Stimulated activated CD4-positive, alpha-beta T cell treated with anti-CD3 and anti-CD28 coated beads, Interleukin-1b, Interleukin-23, amount 100 ng/mL, for 1 hour (primary cell): ENCODE measurements at places on chromosomes 3 and 15.

GRCh38 chr15:95556225-95556624, 774.3 kb upstream of the NR2F2 start:
- no peak for DNase-seq

DNA sequence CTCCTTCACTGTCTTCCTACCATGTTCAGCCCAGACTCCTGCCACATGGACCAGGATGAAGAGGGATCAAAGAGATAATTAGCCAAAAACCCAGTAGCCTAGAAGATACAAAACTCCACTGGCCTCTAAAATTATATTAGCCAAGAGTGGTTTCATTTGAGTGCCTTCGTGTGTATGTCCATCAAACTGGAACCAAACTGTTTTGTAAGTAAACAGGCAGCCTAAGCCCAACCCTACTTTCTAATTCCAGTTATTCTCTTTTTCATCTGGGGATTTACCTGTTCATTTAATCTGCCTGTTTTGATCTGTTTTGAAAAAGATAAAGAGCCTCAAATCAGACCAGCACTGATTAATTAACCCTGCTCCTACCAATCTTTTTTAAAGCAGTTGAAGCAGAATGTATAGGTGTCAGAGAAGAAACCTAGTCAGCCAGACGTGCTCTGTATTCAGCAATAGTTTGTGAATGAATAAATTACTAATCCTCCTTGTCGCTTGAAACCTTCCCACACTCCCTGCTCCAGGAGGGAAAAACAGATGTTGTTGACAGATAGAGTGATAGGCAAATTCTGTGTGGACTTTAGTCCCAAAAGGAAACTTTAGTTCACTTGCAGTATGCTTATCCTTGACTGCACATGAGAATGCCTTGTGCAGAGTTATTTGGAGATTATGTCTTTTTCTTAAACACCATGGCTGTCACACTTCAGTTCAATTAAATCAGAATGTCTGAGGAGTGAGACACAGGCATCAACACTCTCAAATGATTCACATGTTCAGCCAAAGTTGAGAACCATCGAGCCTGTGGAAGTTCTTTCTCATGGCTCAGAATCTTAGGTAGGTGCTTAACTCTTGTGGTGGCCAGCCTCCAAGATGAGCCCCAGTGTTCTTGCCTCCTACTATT, 55.5 kb upstream of the ZBED2 start:
- DNase-seq: no peak

DNA sequence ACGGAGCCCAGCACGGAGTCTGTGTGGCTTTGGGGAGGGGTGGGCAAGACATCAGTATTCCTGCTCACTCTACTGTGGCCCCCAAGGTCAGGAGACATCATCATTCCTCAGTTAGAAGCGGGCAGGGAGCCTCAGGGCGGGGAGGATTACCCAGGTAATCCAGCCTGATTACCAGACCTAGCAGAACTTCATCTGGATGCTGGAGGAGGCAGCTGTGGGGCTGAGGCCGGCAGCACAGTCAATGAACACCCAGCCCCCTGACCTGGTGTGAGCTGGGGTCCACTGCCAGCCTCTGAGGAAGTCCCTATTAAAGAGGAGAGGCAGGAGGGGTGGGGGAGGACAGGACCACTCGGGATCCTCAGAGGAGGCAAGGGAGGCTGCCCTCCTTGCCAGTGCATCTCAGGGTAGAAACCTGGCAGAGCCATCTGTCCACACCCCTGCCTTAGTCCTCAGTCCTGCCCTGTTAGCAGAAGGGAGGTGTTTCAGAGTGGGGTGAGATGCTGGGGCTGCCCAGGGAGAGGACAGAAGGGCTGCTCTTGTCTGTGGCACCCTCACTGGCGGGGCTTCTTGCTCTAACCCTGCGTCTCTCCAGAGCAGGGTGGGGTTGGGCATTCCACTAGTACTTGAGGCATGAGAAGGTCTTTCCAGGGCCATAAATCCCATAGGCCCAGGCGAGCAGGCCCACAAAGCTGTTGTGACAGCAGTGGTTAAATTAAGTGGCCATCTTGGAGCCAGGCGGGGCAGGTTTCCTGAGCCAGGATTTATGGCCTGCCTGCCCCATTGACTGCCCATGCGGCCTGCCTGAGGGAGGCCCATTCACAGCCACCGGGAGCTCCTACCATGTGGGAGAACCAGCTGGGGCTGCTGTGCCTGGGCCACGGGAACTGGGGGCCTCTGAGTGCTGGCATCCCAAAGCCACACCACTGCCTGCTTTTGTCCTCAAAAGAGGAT, 82.1 kb downstream of the LINGO1 start:
- DNase-seq: no peak

DNA sequence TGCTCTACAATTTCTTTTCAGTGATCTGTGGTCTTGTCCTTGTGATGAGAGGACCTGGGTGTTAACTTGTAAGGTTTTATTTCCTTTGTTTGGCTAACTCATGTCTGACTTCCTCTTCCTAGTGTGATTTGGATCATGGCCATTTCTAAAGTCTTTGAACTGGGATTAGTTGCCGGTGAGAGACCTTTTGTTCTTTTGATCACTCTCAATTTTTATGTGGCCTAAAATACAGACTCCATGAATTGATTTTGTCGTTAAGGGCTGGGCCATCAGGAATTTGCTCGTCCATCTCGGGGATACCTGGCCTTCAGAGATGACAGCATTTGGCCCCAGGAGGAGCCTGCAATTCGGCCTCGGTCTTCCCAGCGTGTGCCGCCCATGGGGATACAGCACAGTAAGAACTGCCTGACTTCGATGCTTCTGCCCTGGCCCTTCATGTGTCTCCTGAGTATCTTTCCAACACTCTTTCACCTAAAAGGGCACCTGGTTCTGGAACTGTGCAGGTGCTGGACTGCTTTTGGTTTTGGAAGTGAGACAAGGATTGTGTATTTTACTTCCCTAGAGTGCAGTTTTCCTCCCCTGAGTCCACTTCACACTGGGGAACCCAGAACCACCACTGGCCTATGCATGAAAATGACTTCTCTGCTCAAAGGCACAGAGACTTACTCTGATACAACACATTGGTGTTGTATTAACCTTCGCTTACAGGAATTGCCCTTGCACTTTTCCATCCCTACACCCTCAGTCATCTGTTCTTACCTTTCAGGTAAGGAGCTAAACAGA, 13.1 kb upstream of the LRRC2 start:
- DNase-seq: no peak

DNA sequence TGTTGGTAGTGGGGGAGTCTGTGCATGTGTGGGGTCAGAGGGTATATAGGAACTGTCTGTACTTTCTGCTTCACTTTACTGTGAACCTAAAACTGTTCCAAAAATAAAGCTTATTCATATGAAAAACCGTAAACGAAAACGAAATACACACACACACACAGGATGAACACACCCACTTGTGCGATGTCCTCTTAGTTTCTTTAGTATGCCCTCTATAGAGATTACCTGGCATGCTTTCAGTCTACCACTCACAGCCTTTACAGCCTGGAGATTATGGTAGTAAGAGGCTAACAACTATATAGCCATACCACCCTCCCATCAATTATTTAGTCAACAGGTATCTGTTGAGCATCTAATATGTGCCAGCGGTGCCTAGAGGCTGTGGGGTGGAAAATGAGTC, 60.0 kb upstream of the UBE3A start:
- DNase-seq: no peak

DNA sequence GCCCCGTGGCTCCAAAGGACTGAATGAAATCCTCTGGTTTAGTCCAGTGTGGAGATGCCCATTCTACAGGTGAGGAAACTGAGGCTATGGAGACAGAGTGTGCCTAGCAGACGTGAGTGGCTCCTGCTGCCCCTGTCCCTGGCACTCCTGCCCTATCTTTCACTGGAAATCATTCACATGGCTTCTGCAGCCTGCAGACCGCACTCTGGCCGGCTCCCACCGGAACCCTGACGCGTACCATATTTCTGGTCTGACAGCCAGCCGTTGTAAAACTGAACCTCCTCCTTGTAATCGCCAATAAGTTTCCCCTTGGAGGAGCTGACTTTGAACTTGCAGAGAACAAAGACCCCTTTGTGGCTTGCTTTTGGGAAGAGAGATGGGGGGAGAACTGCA, 136.5 kb downstream of the CHSY1 start:
- DNase-seq: no peak

- no peak for DNase-seq
Measured at GRCh38 chr15:28019594-28020309, 79.4 kb downstream of the OCA2 start.

GRCh38 chr3:26556637-26557036, 65.9 kb upstream of the LRRC3B start:
- no peak for DNase-seq

- DNase-seq: no peak
Measured at GRCh38 chr3:134511500-134511899, 25.6 kb downstream of the CEP63 start.

- DNase-seq: no peak
Measured at GRCh38 chr3:87053553-87053952, 62.6 kb upstream of the VGLL3 start.

DNA sequence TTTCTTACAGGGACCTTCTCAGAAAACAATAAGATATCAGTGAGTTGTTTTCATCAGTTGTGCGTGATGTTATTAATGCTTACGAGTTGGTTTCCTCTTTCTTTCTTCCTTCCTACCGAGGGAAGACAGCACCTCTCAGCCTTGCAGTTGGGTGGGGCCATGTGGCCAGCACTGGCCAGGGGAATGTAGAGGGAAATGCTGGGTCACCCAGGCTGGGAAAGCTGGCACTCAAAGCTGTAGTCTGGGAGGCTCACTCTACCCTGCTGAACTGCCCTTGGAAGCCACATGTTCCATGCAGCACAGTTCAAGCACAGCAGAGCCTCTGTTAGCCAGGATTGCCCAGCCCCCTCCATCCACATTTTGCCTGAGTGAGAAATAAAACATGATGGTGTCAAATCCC, 10.1 kb upstream of the CHCHD6 start:
- DNase-seq: no peak

DNA sequence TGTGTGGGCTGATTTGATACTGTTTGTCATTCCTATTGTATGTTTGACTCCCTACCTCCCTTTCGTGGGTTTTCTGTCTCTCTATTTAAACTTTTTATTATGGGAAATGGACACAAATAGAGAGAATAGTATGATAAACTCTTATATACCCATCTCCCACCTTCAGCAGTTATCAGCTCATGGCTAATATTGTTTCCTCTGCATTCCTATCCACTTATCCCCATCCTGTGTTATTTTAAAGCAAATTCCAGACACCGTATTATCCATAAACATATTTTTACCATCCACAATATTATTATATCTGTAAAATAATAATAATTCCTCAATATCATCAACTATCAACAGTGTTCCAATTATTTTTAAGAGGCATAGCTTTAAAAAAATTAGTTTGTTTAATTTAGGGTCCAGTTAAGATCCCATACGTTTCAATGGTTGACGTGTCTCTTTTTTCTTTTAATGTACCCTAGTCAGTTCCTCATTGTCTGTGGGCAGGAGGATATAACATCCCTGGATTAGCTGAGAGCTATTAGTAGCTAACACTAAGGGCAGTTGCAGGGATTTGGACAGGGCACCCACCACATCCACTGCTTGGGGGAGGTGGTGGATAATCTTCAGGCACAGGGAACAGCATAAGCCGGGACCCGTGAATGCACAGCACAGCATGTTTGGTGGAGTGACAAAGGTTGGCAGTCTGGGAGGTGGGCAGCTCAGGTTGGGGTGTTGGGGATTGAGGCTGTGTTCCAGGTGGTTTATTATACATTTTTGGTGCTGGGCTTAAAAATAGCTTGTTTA, 23.5 kb downstream of the PLCL2 start:
- DNase-seq: no peak

GRCh38 chr15:41511899-41512369, 1.7 kb downstream of the LTK start:
- no peak for DNase-seq

- DNase-seq: no peak
Measured at GRCh38 chr15:33693166-33693800, 275.0 kb upstream of the CHRM5 start.

- no peak for DNase-seq
Measured at GRCh38 chr3:119700269-119700919, 2.4 kb upstream of the CFAP91 start.

DNA sequence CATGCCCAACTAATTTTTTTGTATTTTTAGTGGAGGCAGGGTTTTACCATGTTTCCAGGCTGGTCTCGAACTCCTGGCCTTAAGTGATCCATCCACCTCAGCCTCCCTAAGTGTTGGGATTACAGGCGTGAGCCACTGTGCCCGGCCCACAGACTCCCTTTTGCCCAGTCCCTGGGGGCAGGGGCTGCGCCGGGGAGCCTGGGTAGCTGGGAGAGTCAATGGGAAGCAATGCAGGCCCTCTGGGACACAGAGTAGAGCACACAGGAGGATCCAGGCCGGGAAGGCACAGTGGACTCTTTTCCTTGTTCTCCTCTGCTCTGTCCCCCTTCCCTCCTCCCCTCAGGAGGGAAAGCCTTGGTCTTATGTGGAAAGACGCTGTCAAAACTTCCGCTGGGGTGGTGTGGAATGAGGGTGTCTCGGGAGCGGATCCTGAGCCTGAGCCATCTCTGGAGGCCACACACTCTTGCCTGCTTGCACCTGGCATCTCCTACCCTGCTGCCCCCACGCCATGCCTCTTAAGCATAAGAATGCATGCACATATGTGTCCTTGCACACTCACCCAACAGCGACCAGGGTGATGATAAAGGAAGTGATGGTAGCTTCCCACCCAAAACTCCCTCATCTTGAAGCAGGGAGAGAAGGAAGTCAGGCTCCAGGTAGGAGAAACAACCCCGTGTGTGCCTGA, 11.9 kb upstream of the PRKCD start:
- DNase-seq: no peak

DNA sequence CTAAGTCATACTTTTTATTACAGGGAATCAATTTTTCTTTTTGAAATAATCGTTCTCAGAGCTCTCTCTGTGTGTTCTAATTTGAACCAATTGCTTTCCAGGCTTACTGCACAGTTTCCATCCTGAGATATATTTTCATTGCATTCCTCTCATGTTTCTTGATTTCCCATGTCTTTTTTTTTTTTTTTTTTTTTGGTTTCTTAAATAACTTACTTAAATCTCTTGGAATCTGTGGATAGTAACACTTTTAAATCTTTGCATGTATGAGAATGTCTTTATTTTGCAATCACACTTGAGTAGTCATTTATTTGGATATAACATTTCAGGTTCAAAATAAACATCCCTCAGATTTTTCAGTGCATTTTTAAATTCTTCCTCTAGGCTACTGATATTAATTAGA, 14.5 kb upstream of the ABTB1 start:
- DNase-seq: no peak

GRCh38 chr15:33515121-33515520, 204.4 kb downstream of the RYR3 start:
- no peak for DNase-seq

GRCh38 chr15:65371976-65372786, 5.6 kb downstream of the IGDCC3 start:
- no peak for DNase-seq

DNA sequence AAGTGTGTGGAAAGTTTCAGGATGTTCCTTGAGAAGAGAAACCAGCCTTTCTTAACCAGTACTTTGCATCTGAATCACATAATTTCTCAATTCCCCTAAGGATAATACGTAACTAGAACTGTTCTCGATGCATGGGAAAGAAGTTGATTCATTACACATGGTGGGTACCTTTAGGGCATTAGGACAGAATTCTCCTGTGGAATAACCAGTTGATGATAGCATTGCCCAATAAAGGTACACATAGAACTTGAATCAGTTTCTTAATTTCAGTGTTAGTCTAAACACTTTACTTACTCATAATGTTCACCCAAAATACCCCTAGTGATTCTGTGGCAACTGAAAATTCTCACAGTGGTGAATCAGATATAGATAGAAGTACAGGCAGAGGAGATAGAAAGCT, 1030.9 kb downstream of the ROBO1 start:
- DNase-seq: no peak
